ENCODE measurements at places on chromosomes 16 and 17. TPM values are rescaled to one million over a fixed set of nuclear protein-coding genes. Genes with fewer than 3 reads are reported as not detected.

The AHSP gene
- not detected for total RNA-seq

The TP53TG3C gene
- total RNA-seq = 0.55 TPM

DNA sequence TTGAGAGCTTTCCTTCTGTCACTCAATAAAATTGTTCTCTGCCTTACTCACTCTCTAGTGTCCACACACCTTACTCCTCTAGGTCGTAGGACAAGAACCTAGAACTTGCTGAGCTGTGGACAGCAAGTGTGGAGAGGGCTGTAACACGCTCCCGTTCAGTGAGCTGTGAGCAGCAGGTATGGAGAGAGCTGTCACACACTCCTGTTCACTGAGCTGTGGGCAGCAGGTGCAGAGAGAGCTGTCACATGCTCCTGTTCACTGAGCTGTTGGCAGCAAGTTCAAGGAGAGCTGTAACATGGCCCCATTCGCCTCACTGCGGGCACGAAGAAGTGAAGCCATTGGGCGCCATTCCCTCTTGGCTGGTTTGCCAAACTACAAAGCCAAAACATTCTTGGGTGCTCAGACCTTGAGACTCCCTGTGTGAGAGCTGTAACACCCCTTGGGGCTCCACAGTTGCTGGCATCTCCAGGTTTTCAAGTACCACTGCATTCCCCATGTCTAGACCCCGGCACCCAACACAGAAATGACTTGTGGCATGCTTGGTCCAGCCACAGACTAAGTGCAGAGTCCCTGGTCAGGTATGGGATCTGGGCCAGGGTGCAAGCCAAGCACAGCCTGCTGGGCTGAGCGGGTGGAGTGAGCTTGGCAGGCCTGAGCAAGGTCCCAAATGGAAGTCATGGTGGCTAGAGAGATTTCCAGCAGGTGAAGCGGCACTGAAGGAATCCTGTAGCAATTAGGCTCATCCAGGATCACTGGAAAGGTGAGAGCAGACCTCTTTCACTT lies 608.0 kb upstream of the CDH8 start:
- no peak for DNase-seq

DNA sequence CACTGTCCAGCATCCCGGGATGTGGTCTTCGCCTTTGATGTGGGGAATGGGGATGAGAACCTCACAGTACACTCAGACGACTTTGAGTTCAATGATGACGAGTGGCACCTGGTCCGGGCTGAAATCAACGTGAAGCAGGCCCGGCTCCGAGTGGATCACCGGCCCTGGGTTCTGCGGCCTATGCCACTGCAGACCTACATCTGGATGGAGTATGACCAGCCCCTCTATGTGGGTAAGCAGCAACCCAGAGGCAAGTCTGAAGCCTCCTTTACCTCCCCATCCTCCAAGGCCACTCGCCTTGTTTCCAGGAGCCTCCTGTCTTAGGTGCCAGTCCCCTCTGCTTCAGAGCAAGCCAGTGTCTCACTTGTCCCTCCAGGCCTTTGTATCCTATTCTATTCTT lies 10.2 kb downstream of the CNTNAP1 start:
- DNase-seq = no peak
